ENCODE measurements at places on chromosomes 5 and 9.
A peak's percentile ranks its signal among the peaks of the same experiment; 100 is the strongest.

DNA sequence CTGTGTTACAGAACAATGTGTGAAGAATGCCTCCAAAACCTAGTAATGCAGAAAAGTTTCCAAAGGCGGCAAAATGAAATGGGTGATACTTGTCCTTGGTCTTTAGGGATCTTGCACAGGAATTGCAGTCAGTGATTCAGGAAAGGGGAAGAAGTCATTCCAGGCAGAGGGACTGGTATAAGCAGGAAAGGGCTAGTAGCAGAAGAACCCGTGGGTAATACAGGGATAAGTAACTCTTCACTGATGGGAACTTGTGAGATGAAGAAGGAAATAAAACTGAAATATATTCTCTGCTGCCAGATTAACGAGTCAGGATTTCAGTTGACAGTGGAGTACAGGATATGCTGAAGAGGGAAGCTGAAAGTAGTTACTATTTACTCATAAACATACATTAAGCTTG is 1.2 kb downstream of the SRFBP1 start:
- peaks cover 6% of the 10 kb centered on the region for H3K27me3 ChIP-seq
- H3K4me3 ChIP-seq = peak overlapping the region; percentile 91
- peak overlapping the region; percentile 94 for H3K27ac ChIP-seq
- H3K36me3 ChIP-seq = peaks cover 21% of the 10 kb centered on the region

- H3K27me3 ChIP-seq = peaks cover 13% of the 10 kb centered on the region
- no peak overlapping the region for H3K4me3 ChIP-seq
- no peak overlapping the region for H3K27ac ChIP-seq
- DNase-seq = no peak
- no peaks in the 10 kb centered on the region for H3K36me3 ChIP-seq
Measured at GRCh38 chr5:958701-959571, 49.7 kb upstream of the NKD2 start.

- H3K4me3 ChIP-seq = no peak overlapping the region
- H3K27me3 ChIP-seq = no peaks in the 10 kb centered on the region
- DNase-seq = peak; percentile 64
Measured at GRCh38 chr5:56190497-56190896, 42.6 kb downstream of the ANKRD55 start.

DNA sequence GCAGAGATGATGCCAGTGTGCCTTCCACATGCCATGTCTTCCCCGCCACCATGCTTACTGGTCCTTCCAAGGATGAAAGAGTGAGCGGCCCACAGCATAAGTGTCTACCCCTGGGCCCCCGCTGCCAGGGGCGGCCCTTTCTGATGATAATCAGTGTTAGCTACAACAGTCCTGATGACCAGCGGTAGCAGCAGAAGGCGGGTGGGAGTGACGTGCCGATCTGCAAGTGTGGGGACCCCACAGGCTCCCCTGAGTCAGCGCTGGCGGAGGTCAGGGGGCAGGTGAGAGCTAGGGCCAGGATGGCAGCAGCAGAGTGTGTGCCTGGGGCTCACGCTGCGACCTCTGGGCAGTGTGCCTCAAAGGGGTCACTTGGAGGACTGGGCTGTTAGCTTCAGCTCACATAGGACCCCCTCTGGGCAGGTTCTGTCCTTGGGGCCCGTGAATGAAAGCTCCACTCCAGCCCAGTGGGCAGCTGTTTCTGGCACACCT is 80.4 kb downstream of the HMCN2 start:
- H3K36me3 ChIP-seq = no peaks in the 10 kb centered on the region
- H3K4me3 ChIP-seq = no peak overlapping the region
- DNase-seq = no peak
- no peak overlapping the region for H3K27ac ChIP-seq

DNA sequence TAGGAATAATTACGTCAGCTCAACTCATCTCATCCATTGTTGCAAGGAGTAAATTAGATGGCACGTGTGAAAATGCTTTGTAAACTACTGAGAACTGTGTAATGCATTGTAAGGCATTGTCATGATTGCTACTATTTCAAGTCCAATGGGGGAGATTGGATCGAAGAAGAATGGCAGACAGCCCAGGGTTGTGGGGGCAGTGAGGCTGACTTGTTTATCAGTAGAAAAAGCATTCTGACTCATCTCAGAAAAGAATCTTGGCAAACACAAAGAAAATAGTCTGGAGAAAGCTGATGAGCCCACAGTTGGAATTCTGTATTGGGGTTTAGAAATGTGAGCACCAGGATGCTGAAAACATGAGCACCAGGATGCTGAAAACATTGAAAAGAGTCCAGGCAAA is 28.0 kb upstream of the DAP start:
- no peaks in the 10 kb centered on the region for H3K27me3 ChIP-seq
- H3K4me3 ChIP-seq = no peak overlapping the region
- no peak for DNase-seq
- H3K36me3 ChIP-seq = no peaks in the 10 kb centered on the region
- peaks cover 2% of the 10 kb centered on the region for H3K4me1 ChIP-seq
- H3K27ac ChIP-seq = no peak overlapping the region

- H3K4me3 ChIP-seq = no peak overlapping the region
- H3K27me3 ChIP-seq = peaks cover 3% of the 10 kb centered on the region
- H3K27ac ChIP-seq = no peak overlapping the region
- H3K4me1 ChIP-seq = no peaks in the 10 kb centered on the region
- H3K36me3 ChIP-seq = no peaks in the 10 kb centered on the region
Measured at GRCh38 chr5:137279521-137280231, 219.4 kb downstream of the SPOCK1 start.

GRCh38 chr5:34530637-34531036 is 125.5 kb upstream of the RAI14 start:
- H3K36me3 ChIP-seq = no peaks in the 10 kb centered on the region
- no peak overlapping the region for H3K27ac ChIP-seq
- H3K4me1 ChIP-seq = peaks cover 22% of the 10 kb centered on the region
- no peak overlapping the region for H3K4me3 ChIP-seq
- H3K27me3 ChIP-seq = no peaks in the 10 kb centered on the region

Data from activated naive CD4-positive, alpha-beta T cell treated with anti-CD3 and anti-CD28 coated beads for 36 hours (primary cell).